ENCODE measurements at places on chromosomes 12 and 14.

- no peak for DNase-seq
Measured at GRCh38 chr12:100265732-100266584, 921 bp downstream of the DEPDC4 start.

GRCh38 chr12:42980441-42980840 lies 390.9 kb upstream of the PRICKLE1 start:
- no peak for DNase-seq

GRCh38 chr12:6135071-6135470 lies 10.6 kb upstream of the VWF start:
- DNase-seq = no peak

DNA sequence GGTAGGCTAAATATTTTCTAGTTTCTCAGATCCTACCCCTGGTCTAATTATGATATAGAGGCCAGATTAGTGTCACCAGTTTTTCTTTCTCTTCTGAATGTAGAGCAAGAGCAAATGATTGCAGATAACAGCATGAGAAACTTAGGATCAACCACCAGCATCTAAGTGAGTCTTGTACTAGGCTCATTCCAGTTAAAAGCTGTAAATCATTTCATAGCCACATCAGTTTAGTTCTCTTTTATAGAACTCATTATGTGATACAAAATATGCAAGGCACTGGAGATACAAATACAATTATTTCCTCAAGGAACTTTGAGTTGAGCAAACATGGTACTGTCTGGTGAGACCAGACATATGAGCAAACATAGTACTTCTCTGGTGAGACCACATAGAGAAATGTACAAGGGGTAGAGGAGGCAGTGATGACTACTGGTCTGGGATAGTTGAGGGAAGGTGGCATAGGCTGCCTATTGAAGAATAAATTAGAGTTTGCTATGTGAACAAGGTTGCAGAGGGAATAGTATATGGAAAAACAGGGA lies 59.5 kb downstream of the CRADD start:
- no peak for DNase-seq

GRCh38 chr14:73460691-73461127 lies 2.4 kb upstream of the NUMB start:
- no peak for DNase-seq

DNA sequence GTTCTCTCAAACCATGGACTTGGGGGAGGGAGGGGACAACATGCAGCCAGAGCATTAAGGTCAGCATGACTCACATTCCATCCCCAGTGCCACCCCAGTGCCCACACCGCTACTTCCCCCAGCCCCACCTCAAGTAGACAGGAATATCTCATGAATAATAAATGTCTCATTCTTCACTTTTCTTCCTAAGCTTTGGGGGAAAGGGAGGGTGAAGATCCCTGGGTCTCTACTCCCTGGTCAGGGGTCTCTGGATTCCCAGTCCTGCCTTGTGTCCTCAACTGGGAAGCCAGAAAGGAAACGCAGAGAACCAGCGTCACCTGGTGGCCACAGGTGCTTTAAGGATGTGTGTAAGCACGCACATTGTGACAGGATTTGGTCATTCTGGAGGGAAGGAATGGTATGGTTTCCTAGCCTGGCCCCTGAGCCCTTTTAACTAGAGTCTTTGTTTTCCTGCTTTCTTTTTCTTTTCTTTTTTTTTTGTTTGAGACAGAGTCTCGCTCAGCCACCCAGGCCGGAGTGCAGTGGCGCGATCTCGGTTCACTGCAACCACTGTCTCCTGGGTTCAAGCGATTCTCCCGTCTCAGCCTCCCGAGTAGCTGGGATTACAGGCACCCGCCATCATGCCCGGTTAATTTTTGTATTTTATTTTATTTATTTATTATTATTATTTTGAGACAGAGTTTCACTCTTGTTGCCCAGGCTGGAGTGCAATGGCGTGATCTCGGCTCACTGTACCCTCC lies 3.4 kb downstream of the GPR84 start:
- DNase-seq = peak; percentile 81

DNA sequence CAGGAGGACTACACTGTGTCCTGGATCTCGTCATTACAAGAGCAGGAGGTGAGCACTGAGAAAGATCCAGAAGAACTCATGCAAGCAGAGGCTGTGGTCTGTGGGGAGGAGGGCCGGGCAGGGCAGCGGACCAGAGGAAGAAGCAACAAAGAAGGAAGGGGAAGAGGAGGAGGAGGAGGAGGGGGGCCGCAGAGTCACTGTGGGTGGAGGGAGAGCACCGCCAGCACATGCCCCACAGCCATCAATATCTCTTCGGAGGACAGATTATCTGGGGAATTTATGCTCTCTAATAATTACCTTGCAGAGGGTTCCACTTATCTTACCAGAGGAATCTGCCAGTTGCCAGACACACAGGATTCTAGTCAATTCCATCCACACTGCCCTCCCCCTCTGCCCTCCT lies 105.6 kb downstream of the DPF3 start:
- no peak for DNase-seq

DNA sequence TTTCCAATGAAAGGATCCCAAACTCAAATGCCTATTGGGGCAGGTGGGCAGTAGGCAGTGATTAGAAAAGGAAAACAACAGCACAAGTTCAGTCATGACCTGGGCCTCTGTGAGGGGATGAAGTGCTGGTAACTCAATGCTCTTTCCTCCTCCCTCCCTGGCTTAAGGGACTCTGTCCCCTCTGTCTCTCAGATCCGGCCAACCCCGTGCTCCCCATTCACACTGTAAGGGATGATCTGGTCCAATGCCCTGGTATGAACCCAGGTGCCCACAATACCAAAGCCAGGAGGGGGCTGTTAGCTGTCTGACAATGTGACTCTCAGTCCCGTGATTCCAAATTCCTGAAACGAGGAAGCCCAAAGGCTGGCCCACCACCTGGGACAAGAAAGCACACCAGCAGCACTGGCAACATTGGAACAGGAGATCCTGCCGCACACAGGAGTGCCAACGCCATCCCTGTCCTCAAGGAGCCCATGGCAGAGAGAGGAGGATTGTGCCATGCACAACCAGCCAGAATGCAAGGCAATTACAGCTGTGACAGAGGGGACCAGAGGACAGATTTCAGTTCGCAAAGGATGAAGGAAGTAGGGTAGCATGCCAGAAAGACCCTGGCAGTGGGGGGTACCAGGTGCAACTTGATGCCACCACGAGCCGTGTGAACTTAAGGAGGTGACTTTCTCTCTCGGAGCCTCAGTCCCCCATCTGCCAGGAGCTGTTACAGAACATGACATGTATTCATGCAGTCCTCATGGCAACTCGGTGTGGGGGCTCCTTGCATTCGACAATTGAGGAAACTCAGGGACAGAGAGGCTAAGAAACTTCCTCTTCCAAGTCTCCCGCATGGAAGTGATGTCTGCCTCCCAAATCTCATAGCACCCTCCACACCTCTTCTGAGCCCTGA lies 37.6 kb downstream of the SERPINA3 start:
- DNase-seq = no peak

- no peak for DNase-seq
Measured at GRCh38 chr12:38823738-38824137, 81.7 kb downstream of the CPNE8 start.

- DNase-seq = no peak
Measured at GRCh38 chr12:59087077-59087673, 166.9 kb upstream of the LRIG3 start.

Measured in H4 (cell line).